ENCODE measurements at places on chromosomes 12 and 14.

GRCh38 chr14:53999061-53999488 is 42.5 kb upstream of the BMP4 start:
- DNase-seq: no peak

DNA sequence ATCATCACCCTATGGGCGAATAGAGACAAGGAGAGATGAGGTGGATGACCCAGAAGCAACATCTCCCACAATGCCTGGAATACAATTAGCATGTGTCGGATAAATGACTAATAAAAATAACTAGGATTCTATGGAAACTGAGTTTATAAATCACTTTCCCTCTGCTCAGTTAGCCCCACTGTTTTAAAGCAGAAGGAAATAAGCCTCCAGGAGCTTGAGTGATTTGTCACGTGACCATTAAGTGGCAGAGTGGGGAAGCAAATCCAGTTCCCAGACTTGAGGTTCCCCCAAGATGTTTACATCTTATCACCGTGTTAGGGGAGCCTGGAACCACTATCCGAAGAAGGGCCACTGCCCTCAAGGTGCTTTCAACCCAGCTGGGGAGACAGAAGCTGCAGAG is 136.5 kb upstream of the CCND2 start:
- DNase-seq: no peak

GRCh38 chr12:126907900-126908764 is 1358.8 kb upstream of the TMEM132C start:
- DNase-seq: no peak

DNA sequence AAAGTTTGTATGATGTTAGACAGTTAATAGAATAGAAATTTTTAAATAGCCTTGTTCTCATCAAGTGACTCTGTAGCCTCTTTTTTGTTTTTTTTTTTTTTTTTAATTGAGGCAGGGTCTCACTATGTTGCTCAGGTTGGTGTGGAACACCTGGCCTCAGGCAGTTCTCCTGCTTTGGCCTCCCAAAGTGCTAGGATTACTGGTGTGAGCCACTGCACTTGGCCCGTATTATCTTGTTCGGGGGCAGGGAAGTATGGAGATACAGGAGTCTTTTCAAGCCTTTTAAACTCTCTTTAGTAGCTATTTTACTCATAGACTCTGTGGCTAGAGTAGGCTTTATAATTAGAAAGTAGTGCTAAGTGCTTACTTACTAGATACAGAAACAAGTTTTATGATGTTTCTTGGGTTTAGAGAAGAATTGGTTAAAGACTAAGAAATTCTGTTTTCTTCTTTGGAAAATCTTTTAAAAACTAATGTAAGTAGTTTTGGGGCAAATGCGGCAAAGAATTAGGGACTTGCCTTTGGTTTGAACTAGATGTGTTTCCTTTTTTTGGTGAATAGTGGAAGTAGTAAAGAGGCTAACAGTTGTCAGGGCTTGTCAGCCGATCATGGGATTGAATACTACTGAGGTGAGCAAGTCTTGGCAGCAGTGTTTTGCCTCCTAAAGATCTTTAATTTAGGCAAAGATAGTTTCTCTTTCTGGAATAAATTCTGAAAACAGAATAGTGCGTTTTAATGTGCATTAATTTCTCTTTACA is 31.3 kb downstream of the FBXO34 start:
- no peak for DNase-seq

DNA sequence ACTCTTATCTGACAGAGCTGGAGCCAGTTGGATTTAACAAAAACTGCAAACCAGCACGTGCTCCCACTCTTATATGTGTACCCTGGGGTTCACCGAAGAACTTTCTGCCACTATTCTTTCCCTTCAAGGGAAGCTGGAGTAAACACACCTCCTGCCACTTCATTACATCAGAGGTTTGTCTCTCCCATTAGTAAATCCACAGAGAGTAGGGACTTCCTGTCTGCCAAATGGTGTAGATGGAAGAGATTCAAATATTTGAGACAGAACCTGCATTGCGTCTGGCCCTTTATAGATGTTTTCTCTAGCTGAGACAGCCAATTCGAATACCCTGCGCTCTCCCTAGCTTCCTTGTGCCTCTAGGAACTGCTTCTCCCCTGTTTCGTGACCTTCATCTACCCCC is 29.1 kb upstream of the AEBP2 start:
- DNase-seq: no peak

GRCh38 chr12:51087818-51088217 is 4.4 kb upstream of the CSRNP2 start:
- DNase-seq: no peak

GRCh38 chr14:50839048-50839447 is 8.1 kb upstream of the NIN start:
- no peak for DNase-seq

- no peak for DNase-seq
Observed at GRCh38 chr14:101025131-101025530, 121.6 kb upstream of the RTL1 start.

GRCh38 chr14:64405295-64405694 is 17.1 kb downstream of the MTHFD1 start:
- DNase-seq: no peak

DNA sequence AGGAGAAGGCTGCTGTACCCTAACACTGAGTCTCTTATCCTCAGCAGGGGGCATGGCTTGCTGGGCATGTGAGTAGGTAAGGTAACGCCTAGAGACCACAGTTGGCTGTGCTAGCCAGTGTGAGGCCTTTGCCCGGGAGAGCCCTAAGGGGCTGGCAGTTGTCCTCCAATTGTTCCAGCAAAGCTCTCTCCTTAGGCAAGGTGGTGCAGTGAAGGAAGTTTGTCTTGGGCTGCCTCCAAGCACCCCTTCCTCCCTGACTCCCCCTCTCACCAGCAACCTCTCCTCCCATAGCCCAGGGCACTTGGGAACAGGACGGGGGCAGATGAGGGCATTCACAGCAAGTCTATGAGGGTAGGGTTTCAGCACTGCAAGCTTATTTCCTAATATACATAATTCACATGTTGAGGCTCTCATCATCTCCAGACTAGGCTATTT is 23.0 kb downstream of the LACRT start:
- DNase-seq: no peak

GRCh38 chr12:88805692-88806091 is 225.4 kb upstream of the KITLG start:
- DNase-seq: no peak

DNA sequence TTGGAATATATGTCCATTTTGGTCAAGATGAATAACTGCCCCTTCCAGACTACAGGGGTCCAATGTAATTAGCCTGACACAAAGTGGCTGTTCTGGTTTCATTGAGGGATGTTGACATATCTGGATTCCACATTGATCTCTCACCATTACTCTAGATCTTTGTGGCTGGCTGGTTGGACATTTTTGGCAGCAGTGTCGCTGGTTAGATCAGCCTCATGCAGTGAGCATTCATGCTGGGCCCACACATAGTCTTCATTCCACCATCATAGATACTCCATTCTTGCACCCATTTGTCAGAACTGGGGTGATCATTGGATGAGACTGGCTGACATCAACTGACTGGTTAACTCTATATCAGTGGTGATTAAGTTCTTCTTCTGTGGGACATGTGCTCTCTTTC is 74.4 kb downstream of the MGST1 start:
- no peak for DNase-seq

- DNase-seq: no peak
Observed at GRCh38 chr14:75578786-75579337, 442 bp downstream of the FLVCR2 start.

DNA sequence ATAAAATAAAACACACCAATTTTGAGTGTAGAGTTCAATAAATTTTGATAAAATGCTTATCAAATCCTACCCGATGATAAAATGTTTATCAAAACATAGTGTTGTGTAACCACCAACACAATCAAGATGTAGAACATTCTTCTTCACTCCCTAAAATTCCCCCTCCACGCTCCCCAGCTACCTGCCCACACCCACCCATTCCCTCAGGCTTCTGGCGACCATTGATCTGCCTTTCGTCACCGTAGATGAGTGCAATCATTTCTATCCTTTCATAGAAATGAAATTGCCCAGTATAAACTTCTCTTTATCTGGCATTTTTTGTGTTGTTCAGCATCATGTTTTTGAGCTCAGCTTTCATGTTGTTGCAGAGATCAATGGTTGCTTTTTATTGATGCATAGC is 90.7 kb upstream of the TBX3 start:
- DNase-seq: no peak

DNA sequence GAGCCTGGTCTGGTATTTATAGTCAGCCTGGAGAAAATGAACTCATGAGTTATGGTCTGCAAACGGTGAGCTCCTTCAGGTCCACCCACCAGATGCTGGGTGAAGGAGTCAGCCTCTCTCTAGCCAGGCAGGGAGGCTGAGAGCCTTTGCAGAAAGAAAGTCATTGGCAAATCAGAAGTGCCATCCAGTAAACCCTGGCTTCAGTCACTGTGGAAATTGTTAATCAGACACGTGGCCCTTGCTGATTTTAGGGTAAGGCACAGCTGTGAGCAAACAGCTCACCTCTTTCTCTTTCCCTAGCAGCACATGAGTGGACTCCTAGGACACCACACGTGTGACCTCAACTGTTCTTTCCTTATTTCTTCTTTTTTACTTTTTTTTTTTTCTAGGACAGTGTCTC is 44.9 kb downstream of the CHST11 start:
- DNase-seq: no peak

DNA sequence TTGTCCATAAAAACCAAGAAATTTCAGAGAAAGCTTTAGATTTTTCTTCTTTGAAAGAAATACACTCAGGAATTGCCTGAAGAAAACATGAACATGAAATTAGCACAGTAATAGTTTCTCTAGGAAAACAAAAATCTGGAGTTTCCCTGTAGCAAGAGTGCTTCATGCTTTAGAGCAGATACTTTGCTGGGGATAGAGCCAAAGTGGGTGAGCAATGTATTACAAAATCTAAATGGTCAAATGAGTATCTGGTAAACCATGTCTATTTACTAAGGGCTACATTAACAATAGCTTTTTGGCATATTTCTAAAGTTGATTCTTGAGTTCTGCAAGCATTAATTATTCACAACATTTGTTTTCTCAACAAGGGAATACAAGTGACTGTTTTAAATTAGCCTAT is 26.2 kb downstream of the AVPR1A start:
- no peak for DNase-seq

DNA sequence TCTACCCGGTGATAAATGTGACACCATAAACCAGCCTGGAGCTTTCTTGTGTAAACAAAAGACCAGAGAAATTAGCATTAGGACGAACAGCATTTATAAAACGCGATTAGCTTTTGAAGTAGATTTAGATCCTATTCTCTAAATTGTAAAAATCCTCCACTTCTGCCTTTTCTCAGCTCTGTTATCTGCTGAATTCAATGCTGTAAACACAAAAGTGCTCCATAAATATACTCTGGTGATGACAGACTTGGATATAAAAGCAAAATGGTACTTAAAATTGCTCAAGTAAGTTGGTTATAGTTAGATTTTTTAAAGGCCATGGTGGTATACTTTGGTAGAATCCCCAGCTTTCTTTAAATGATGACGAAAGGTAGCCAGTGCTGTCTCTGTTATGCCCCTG is 114.6 kb upstream of the RMST start:
- no peak for DNase-seq

DNA sequence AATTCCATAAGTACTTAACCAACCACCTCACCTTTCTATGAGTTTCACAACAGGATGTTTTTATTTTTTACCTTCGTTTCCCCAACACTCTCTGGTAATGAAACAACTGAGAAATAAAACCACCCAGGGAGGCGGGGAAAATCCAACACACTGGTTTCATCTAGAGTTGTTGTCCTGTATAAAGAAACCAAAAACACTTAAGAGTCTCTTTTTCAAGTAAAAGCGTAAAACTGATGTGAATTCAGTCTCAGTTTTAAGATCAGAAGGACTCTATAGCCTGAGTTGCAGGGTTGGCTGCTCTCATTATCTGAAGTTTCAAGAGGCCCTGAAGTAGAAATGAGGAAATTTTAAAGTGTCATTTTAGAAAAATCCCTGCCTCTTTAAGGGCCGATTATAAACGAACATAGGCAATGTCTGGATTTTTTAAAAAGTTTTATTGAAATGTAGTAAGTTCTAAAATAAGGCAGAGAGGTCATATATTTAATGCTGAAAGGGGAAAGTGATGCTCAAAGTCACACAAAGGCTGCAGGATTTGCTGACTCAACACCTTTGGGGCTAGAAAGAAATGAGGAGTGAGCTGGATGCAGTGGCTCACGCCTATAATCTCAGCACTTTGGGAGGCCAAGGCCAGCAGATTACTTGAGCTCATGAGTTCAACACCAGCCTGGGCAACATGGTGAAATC is 27.2 kb downstream of the HIGD1C start:
- DNase-seq: no peak

DNA sequence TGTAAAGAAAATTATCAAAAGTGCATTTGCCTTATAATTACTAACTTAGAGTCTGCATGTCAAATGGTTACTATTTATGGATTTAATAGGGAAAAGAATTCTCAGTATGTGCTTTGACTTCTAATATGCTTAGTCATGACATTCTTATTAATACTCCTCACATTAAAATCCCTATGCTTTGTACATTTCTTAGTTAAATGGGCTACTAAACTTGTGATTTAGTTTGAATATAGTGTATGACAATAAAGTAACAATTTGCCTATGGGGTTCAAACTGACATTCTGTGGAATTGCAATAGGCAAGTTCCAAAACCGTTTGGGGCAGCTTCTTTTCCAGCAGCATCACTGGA is 361.9 kb upstream of the TMTC1 start:
- DNase-seq: no peak

DNA sequence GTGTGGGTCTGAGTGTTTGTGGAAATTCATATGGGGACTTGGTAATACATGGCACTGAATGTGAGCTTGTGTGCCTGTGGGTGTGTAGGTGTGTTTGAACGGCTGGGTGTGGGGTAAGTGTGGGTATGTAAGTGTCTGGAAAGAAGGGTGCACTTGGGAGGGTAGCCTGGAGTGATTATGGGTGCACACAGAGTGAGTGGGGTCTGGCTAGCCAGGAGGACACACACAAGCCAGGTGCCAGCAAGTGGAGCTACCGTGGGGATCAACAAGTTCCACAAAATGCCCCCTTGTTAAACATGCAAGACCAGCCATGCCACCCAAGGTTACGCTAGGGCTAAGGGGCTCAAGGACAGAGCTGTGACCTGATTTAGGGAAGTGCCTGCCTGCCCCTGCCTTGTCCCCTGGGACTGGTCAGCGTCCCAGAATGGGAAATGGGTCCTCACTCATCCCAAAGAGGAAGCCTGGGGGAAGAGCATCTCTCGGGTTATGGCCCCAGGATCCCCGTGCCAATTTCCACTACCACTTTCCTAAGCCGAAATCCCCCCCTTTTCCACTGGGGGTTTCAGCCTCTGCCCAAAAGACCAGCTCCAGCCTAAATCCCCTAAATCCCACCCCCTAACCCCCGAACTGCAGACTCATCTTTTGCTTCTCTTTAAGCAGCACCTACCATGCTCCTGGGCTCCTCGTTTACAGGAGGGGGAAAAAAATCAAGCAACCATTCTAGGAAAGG is 118.6 kb downstream of the DICER1 start:
- DNase-seq: no peak

DNA sequence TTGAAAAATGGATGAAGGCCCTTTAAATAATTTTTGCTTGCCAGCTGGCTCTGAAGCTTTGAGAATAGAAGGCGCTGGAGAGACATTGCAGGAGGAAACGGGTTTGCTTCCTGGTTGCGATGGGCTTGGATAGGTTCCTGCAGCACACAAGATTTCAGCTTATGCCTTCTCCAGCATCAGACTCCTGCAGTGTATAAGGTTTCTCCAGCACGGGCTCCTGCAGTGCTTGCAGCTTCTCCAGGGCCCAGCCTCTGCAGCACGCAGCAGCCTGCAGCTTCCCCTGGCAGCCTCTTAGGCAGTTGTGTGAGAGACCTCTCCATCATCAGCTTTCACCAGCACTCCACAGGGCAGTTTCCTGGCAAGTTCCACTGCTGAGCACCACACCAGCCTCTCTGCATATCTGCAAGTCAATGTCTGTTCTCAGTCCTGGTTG is 78.7 kb upstream of the ZDHHC17 start:
- DNase-seq: no peak

GRCh38 chr12:114030451-114030850 is 64.3 kb upstream of the RBM19 start:
- DNase-seq: no peak
